ENCODE measurements at places on chromosomes 4 and X.

- DNase-seq: no peak
Observed at GRCh38 chr4:15586066-15586465, 69.1 kb downstream of the FBXL5 start.

DNA sequence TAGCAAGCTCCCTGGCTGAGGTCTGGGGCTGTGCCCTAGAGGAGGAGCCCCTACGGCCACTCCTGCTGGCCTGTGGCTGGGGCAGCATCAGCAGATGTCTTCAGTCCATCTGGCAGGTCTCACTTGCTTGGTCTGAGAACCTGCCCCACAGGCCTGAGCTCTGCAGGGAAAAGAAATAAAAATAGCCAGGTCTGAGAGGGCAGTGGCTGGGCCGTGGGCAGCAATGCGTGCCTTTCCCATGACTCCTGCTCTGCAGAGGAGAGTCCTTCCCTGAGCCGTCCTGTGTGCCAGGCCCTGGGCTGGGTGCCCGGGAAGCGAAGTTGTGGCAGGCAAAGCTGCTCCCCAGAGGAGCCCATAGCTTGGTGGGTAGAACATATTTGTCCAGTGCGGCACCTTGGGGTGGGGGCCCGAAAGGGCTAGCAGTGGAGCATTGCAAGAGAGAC, 11.3 kb upstream of the KIAA0232 start:
- no peak for DNase-seq

DNA sequence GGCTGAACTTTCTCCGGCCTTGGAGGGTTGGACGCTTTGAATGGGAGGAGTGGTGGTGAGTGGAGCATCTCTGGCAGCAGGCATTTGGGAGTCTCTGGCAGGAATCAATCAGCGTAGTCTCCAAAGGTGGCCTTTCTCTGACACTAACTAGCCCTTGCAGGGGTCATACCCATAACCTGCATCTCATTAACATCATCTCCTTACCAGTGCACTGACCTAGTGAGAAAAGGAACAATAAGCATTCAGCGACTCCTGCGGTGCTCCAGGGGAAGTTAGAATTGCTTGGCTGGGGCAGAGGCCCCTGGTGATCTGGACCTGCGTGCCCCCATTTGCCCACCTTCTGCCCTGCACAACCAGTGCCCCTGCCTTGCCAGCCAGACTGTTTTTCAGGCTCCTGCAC, 161.9 kb downstream of the PTTG2 start:
- DNase-seq: no peak

GRCh38 chr4:186695392-186695791, 28.3 kb downstream of the FAT1 start:
- no peak for DNase-seq

- no peak for DNase-seq
Observed at GRCh38 chr4:118388606-118389005, 35.8 kb upstream of the PRSS12 start.

DNA sequence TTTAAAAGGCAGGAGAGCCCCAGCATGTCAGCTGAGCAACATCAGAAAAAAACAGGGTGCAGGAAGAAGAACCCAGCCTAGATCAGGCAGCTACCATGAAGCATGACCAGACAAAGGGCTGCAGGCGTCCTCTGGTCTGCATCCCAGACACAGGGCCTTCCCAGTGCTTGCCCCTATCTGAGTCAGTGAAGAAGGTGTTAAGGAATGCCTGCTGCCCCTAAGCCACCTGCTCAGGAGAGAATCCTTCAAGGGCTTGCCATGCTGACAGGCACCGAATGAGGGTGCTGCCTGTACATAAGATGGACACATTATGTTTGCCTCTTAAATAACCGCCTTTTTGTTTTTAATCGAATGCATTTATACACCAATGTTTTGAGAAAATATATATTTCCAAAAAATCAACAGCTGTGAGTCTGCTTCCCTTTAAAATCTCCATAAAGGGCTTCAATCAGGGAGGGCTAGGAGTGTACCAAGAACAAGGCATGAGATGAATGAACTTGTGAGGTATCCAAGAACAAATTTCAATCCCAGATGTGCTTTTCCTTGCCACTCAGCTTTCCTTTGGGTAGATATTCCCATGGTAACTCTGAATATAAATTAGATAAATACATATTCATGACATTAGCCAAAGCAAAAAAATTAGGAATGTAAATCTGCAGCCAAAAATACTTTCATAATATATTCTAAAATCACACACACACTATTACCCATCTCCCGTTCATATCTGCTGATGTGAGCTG, 85.1 kb downstream of the SLC9A7 start:
- no peak for DNase-seq

DNA sequence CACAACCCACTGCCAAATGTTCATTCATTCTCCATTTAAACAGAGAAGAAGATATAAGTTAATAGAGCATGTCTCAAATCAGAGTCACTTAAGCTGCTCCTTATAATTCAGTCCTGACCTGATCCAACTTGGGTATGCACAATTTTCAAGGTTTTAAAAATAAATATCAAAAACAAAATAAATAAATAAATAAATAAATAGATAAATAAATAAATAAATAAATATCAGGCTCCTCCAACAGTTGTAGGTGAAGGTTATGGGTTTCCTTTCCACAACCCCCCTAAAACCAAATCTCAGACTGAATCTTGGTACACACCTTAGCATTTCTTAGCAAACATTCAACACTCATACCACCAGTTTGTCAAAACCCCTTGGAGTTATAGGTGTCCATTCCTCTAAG, 204.4 kb downstream of the PARM1 start:
- DNase-seq: no peak

All from GM18507 (cell line).